ENCODE measurements at places on chromosomes 12 and 14. TPM values are rescaled to one million over a fixed set of nuclear protein-coding genes. Genes with fewer than 3 reads are reported as not detected.

DNA sequence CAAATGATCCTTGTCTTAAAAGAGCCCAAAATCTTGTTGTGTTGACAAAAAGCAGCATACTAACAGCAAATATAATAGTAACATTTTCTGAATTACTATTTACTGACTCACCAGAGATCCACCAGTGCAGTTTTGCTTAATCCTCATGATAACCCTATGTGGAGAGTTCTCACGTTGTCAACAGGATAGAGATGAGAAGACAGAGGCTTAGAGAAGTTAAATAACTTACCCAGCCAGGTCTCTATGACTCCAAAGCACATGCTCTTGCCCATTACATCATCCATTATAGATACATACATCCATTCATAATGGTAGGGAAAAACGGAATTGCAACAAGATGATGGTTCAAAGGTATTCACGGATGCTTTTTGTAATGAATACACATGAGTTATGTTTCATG lies 111.9 kb downstream of the PAX9 start:
- H3K36me3 ChIP-seq: no peaks in the 10 kb centered on the region
- H3K4me1 ChIP-seq: no peaks in the 10 kb centered on the region
- DNase-seq: peak; percentile 28
- H3K27ac ChIP-seq: no peak overlapping the region
- no peak overlapping the region for H3K4me3 ChIP-seq
- H3K27me3 ChIP-seq: no peaks in the 10 kb centered on the region

- no peaks in the 10 kb centered on the region for H3K36me3 ChIP-seq
- peaks cover 27% of the 10 kb centered on the region for H3K4me1 ChIP-seq
- peak; percentile 61 for DNase-seq
- no peak overlapping the region for H3K4me3 ChIP-seq
- H3K27ac ChIP-seq: no peak overlapping the region
- H3K27me3 ChIP-seq: no peaks in the 10 kb centered on the region
Measured at GRCh38 chr14:32720927-32721326, 217.8 kb upstream of the NPAS3 start.

GRCh38 chr12:5197131-5197530 lies 153.5 kb downstream of the KCNA5 start:
- H3K4me3 ChIP-seq: no peak overlapping the region
- no peaks in the 10 kb centered on the region for H3K36me3 ChIP-seq
- H3K27me3 ChIP-seq: peaks cover 3% of the 10 kb centered on the region
- H3K27ac ChIP-seq: no peak overlapping the region
- DNase-seq: peak; percentile 35

GRCh38 chr12:92695577-92695976 lies 7.2 kb upstream of the PLEKHG7 start:
- no peak overlapping the region for H3K27ac ChIP-seq
- H3K36me3 ChIP-seq: no peaks in the 10 kb centered on the region
- DNase-seq: no peak
- no peaks in the 10 kb centered on the region for H3K27me3 ChIP-seq

GRCh38 chr14:95387826-95388445 lies 68.2 kb upstream of the CLMN start:
- H3K4me3 ChIP-seq: no peak overlapping the region
- H3K4me1 ChIP-seq: no peaks in the 10 kb centered on the region
- H3K36me3 ChIP-seq: no peaks in the 10 kb centered on the region
- no peak for DNase-seq
- no peak overlapping the region for H3K27ac ChIP-seq

The COX8C gene
- total RNA-seq: not detected

The OR6C2 gene
- total RNA-seq: not detected

The TOMM20L gene
- not detected for total RNA-seq

DNA sequence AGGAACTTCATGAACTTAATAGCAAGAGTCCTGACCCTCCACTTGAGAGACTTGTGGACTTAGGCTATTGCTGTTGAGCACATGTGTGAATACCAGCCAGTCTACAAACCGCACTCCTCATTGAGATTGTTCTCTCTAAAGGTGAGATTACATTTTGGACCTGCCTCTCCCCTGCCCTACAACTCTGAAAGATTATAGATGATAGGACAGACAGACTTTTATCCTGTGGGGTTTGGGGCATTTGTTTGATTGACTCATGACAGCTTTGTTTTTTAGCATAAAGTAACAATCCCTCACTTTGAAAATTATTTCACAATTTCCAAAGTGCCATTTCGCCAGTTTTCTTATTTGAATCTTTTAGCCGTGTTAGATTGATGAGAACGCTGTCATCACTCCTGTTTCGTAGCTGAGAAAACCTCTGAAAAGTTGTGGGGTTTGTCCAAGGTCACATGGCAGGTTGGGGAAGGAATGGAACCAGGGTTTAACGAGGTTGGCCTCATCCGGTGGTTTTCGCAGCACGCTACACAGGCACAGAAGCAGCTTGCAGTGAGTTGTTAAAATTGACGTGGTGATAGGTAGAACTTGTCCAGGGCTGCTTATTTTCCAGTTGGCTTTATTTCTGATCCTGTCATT lies 836 bp downstream of the EVL start:
- no peaks in the 10 kb centered on the region for H3K36me3 ChIP-seq
- no peak for DNase-seq
- peaks cover 6% of the 10 kb centered on the region for H3K4me1 ChIP-seq
- no peak overlapping the region for H3K27ac ChIP-seq

DNA sequence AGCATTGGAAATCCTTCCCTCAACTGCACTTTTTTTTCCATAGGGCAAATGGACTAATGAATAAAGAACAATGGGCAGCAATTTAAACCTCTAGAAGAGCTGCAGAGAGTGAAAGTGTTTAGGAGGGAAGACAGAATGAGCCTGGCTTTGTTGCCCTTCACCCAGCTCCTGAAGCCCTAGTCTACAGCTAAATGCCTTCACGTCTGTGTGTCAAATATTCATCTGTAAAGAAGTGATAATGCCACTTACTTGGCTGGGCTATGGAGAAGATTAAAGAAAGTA lies 45.6 kb downstream of the FLRT2 start:
- H3K27me3 ChIP-seq: no peaks in the 10 kb centered on the region
- H3K27ac ChIP-seq: peak overlapping the region; percentile 41
- DNase-seq: no peak
- H3K4me1 ChIP-seq: peaks cover 67% of the 10 kb centered on the region
- no peaks in the 10 kb centered on the region for H3K36me3 ChIP-seq

The IL26 gene
- total RNA-seq: not detected

DNA sequence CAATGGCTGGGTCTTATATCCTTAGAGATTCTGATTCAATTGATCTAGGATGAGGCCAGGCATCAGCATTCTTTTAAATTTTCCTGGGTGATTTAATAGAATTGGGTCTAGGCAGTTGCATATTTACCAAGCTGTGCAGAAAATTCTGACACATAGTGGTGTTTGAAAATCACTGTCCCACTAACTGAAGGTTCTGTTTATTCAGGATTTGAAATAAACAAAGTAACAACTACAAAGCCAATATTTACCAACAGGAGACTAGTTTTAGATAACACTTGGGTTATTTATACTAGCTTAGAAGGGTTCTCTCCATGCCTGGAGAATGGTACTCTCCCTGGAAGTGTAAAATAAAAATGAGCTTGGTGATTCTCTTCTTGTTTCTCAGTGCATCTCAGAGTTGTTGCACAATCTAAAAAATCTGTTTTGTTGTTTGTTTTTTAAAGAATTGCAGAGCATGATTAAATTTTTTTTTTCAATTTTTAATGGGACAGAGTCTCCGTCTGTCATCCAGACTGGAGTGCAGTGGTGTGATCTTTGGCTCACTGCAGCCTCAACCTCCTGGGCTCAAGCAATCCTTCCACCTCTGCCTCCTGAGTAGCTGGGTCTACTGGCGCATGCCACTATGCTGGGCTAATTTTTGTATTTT lies 16.9 kb downstream of the BEST3 start:
- DNase-seq: no peak
- H3K4me3 ChIP-seq: no peak overlapping the region
- H3K27me3 ChIP-seq: no peaks in the 10 kb centered on the region
- no peak overlapping the region for H3K27ac ChIP-seq
- no peaks in the 10 kb centered on the region for H3K36me3 ChIP-seq

DNA sequence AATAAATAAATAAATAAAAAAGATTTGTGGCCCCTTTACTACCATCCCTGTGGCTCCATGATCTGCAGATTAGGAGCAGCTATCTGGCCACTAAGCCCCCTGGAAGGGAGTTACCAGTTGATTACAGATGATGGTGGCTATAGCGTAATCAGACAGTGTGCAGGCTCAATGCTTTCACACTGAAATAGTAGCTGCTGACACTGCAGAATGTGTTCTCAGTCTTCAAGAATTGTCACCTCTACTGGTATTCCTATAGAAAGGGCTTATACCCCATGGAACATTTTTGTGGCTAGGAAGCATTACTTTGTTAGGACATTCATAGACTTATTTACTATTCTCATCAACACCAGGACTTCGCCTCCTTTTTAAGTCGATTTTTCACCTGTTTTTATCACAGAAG lies 30.9 kb downstream of the DCAF4 start:
- no peaks in the 10 kb centered on the region for H3K27me3 ChIP-seq
- no peak overlapping the region for H3K27ac ChIP-seq
- H3K36me3 ChIP-seq: no peaks in the 10 kb centered on the region
- H3K4me3 ChIP-seq: no peak overlapping the region
- DNase-seq: no peak

- peak; percentile 19 for DNase-seq
- no peak overlapping the region for H3K4me3 ChIP-seq
- no peaks in the 10 kb centered on the region for H3K27me3 ChIP-seq
- no peak overlapping the region for H3K27ac ChIP-seq
Measured at GRCh38 chr12:116065606-116066005, 211.9 kb downstream of the MED13L start.

The PTPRQ gene
- 0.11 TPM for total RNA-seq

DNA sequence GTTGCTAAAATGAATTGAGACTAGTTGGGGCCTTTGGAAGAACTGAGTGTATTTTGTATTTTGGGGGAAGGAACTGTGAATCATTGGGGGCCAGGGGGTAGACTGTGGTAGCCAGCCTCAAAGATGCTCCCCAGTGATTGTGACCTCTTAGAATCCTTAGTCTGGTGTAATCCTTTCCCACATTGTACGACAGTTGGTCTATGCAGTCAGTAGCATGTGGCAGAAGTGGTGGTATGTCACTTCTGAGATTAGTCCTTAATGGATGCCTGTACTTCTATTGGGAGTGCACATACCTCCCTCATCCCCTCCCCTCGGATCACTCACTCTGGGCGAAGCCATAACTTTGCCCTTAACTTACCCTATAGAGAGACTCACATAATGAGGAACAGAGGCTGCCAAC lies 48.0 kb downstream of the USP15 start:
- H3K27me3 ChIP-seq: no peaks in the 10 kb centered on the region
- DNase-seq: no peak
- H3K4me1 ChIP-seq: no peaks in the 10 kb centered on the region
- H3K4me3 ChIP-seq: no peak overlapping the region

GRCh38 chr14:101102875-101103274 lies 199.4 kb upstream of the RTL1 start:
- no peaks in the 10 kb centered on the region for H3K36me3 ChIP-seq
- no peak overlapping the region for H3K4me3 ChIP-seq
- DNase-seq: no peak
- H3K4me1 ChIP-seq: no peaks in the 10 kb centered on the region
- peaks cover 5% of the 10 kb centered on the region for H3K27me3 ChIP-seq
- H3K27ac ChIP-seq: no peak overlapping the region

DNA sequence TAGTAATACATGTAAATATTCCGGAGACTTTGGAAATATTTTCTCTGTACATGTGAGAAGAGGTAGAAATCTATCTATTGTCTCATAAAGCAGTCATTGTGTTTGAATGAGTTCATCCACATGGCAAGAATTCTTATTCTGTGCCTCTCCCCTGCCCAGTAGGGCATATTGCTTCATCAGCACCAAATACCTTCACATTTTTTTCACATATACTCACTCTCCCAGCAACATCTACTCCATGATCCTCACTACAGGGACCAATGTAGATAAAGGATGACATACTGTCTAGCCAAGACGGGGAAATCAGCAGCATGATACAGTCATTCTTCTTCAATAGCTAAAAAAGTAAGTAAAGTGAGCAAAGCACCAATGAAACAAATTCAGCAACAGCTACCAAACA lies 1.3 kb upstream of the TAS2R14 start:
- no peaks in the 10 kb centered on the region for H3K36me3 ChIP-seq
- H3K27ac ChIP-seq: peak overlapping the region; percentile 54
- DNase-seq: peak; percentile 88
- H3K4me3 ChIP-seq: no peak overlapping the region

- H3K4me1 ChIP-seq: peaks cover 40% of the 10 kb centered on the region
- DNase-seq: no peak
- H3K4me3 ChIP-seq: no peak overlapping the region
- H3K27me3 ChIP-seq: no peaks in the 10 kb centered on the region
Measured at GRCh38 chr12:92064422-92064821, 81.2 kb downstream of the BTG1 start.

DNA sequence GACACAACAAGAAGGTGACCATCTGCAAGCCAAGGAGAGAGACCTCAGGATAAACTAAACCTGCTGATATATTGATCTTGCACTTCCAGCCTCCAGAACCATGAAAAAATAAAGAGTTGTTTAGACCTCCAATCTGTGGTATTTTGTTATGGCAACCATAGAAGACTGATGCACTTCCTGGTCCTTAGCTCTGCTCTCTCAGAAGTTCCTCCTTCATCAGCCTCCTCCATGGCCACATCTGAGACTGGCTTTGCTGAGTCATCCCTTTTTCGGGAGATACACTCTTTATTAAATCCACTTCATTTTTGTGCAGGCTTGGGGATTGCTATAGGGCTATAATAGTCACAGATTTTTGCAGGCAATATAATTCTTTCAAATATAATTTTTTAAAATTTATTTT lies 89.6 kb upstream of the ATF7IP start:
- H3K4me3 ChIP-seq: no peak overlapping the region
- no peak overlapping the region for H3K27ac ChIP-seq
- H3K36me3 ChIP-seq: no peaks in the 10 kb centered on the region

- H3K27me3 ChIP-seq: no peaks in the 10 kb centered on the region
- peaks cover 50% of the 10 kb centered on the region for H3K4me1 ChIP-seq
- DNase-seq: no peak
- H3K36me3 ChIP-seq: peaks cover 6% of the 10 kb centered on the region
Measured at GRCh38 chr12:110739488-110739887, 3.2 kb downstream of the PPP1CC start.

DNA sequence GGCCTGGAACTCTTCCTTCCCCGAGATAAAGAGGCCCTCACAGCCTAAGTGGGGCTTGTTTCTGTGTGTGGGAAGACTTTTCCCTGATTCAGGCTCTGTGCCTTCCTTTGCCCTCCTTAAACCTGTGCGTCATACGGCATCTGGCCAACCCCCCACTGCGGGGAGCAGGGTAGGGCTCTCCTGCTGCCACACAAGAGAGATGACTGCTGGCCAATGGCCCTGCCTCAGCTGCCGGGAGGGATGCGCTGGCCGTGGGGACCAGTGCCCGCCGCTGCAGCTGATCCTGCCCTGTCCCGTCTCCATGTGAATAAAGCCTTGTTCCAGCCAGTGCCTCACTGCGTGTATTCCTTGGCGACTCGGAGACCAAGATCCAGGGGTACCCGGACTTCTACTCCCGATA lies 42.5 kb upstream of the BEGAIN start:
- peaks cover 34% of the 10 kb centered on the region for H3K27me3 ChIP-seq
- no peaks in the 10 kb centered on the region for H3K4me1 ChIP-seq
- no peak overlapping the region for H3K27ac ChIP-seq
- H3K4me3 ChIP-seq: no peak overlapping the region

GRCh38 chr12:85155791-85156190 lies 119.6 kb downstream of the LRRIQ1 start:
- H3K27me3 ChIP-seq: no peaks in the 10 kb centered on the region
- peak; percentile 31 for DNase-seq
- H3K4me3 ChIP-seq: no peak overlapping the region
- H3K4me1 ChIP-seq: no peaks in the 10 kb centered on the region
- no peaks in the 10 kb centered on the region for H3K36me3 ChIP-seq

GRCh38 chr12:1791104-1791841 lies 29.1 kb upstream of the LRTM2 start:
- H3K4me1 ChIP-seq: no peaks in the 10 kb centered on the region
- no peaks in the 10 kb centered on the region for H3K27me3 ChIP-seq

All from GM23248 (cell line).